ENCODE measurements at places on chromosomes 11 and 22.

DNA sequence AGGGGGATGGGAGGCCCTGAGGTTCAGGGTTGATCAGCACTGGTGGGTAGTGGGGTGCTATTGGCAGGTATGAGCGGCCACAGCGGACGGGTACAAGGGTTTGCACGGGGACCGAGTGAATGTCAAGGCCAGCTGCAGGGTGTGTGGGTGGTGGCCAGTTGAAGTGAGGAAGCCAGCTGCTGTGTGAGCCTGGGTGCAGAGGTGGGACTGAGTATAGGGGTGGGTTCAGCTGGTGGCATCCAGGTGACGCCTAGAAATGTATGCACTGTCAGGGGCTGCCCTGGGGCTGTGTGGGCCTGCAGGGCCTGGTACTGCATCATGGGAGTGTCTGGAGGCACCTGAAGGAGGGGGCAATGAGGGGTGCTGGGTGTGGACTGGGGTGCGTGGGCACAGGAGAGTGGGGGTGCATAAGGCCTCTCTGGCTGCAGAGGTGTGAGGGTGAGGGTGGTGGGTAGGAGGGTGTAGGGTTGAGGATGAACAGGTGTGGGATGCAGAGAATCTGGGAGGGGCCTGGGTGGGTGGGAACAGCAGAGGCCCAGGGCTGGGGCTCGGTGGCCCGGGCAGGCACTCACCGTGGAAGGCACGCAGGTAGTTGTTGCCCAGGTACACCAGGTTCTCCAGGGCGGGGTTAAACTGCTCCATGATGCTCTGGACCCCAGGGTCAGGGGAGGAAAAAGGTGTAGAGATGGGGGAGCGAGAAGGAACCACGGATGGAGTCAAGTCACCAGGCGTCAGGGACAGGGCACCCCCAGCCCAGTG is 1.7 kb downstream of the BAIAP2L2 start:
- DNase-seq, result no peak

DNA sequence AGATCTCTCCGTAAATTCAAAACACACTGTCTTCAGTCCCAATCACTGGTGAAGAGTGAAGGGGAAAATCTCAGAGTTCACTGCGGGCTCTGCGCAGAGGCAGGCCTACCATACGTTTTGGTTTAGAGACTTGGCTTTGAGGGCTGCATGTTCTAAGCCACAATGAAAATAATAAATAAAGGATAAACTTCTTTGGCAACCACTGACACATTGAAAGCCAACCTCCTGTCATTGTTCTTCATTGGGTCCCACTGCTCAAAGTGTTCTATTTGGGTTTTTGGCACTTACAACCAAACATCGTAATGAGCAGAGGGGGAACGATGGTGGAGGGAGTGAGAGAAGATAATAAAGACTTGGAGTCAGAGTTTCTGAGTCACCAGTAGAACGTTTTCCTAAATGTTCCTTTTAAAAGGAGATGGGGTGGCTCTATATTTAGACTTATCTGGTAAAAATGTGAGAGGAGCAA is 472.9 kb downstream of the SOX6 start:
- DNase-seq, result no peak

- no peak for DNase-seq
Measured at GRCh38 chr11:25449091-25449490, 882.8 kb upstream of the ANO3 start.

- no peak for DNase-seq
Measured at GRCh38 chr11:9905501-9905951, 241.6 kb downstream of the SWAP70 start.

DNA sequence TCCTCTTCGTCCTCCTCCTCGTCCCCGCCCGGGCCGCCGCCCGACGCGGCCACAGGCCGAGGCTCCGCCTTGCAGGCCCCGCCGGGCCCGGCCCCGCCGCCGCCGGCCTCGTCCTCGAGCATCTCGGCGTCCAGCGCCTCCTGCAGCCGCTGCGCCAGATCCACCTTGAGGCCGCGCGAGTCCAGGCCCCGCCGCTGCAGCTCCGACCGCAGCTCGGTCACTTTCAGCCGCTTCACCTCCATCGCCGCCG is 417 bp downstream of the HNRNPUL2 start:
- no peak for DNase-seq

GRCh38 chr11:106152824-106153223 is 75.4 kb downstream of the AASDHPPT start:
- no peak for DNase-seq

- DNase-seq, result no peak
Measured at GRCh38 chr11:116071241-116071640, 567.0 kb upstream of the CADM1 start.

GRCh38 chr11:113034576-113034975 is 73.4 kb downstream of the NCAM1 start:
- DNase-seq, result no peak

DNA sequence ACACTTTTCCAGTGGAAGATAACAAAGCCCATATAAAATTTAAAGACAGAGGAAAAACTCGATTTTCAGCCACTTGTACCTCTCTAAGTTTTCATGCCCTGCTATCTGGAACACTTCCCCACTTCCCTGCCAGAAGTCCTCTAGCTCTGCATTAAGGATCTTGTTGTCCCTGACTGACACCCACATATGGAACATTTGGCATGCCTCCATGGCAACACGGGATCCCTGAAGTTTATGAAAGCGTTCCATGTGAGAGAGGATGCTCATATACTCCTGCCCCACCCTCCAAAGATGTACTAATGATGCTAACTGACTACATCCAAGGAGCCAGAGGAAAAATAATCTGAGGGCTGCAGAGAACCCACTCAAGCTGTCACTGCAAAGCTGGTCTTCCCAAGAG is 8.8 kb upstream of the C11orf91 start:
- no peak for DNase-seq

DNA sequence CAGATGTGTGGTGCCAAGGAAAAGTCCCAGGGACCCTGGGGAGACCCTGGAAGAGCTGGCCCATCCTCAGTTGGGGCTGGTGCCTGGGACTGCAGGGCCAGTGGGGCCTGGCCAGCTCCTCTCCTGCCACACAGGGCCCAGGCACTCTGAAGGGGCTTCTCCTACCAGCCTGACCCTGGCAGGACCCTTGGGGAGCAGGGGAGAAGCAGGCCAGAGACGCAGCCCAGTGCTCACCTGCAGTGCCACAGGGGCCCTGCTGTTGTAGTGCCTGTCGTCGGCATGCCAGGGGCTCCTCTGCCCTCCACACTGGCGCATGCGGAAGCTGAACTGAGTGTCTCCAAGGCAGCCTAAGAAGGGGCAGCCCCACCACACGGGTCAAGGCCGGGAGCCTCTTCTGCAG is 9.1 kb downstream of the DENND6B start:
- DNase-seq, result no peak

GRCh38 chr22:48104102-48104738 is 1341.8 kb downstream of the TBC1D22A start:
- no peak for DNase-seq

GRCh38 chr11:64865286-64866172 is 12.9 kb downstream of the EHD1 start:
- DNase-seq, result no peak

DNA sequence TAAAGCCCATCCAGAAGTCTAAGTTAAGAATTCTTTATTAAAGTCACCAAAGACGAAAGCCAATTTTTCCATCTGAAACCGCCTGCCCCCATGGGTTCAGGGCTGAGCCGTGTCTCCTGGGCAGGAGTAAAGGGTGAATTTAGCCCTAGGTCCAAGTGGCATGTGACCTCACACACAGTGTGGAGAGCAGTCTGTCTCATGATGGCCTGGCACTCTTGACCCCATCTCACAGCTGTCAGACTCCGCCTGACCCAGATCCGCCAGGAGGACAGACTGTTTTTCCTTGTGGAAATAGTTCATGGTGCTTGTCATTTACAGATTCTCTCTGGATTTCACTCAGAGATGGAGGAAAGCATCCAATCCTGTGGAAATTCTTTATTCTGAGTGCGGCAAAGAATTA is 109.7 kb downstream of the GALNT18 start:
- DNase-seq, result no peak

- DNase-seq, result no peak
Measured at GRCh38 chr11:104997288-104997687, 25.7 kb downstream of the CASP5 start.

DNA sequence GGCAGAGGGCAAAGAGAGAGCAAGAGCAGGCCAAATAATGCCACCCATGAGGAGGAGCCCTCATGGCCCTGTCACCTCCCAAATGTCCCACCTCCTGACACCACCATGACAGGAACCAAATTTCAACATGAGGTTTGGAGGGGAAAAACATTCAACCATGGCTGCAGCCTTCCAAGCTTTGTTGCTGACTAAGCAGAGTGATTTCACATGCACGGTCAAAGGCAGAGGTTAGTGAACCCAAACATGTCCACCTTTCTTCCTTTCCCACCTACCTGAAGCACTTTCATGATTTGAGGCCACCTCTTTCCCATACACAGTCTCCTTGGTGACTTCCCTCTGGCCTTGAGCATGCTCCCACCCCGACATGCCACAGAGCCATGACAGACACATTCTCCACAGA is 89.7 kb downstream of the C11orf91 start:
- DNase-seq, result no peak

GRCh38 chr11:43984519-43985385 is 42.3 kb downstream of the C11orf96 start:
- DNase-seq, result no peak

DNA sequence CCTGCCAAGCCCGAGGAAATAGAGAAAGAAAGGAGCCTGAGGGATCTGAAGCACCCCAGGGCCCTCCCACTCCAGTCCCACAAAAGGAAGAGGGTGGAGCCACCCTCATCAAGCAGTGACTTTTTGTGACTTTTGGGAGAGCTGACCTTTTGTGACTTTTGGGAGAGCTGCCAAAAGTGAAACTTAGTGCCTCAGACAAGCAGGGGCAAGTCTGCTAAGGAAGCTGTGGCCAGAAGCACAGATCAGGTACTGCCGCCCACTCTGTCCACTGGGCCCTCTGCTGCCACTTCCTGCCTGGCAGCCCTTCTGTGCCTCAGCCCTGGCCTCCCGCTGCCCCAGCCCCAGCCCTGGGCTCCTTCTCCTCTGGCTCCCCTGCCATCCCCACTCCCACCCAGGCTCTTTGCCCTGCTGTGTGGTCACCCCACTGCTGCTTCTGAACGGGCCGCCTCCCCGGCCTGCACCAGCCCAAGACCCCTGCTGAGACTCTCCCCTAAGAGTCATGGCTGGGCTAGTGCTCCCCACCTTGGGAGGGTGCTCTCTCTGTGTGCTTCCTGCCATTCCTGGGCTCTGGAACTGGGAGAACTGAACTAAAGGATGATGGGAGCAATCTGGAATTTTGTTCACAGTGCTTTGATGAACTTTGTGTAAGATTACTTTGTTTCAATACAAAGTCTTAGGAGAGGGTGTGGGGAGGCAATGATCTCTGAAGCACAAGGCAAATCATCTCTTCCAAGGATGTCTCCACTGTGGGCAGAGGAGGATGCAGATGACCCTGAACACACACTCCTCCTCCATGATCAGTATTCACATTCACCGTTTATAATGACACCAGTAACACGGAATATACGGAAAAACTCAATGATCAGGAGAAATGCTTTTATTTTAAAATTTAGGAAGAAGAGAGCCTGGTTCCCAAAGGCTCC is at the start of gene APOBEC3H:
APOBEC3H (plus strand) TSS at position 147 of the 923 bp plus-strand sequence. CDS start 3,035 bp downstream, outside the sequence.
- no peak for DNase-seq

DNA sequence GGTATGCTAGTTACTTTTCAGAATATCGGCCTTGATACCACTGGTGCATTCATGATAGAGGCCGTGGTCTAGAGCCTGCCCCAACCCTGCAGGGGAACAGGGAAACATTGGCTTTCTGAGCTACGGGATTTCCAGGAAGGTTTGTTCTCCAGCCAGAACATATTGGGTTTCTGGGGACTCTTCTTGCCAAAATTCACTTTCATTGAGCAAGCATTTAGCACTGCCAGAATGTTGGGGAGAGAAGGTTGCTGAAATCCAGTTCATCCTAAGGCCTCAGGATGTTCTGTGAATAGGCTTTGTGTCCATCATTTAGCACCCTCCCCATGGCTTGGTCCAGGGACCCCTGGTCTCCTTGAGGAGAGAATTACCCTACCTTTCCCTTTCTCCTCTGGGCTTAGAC is 36.7 kb downstream of the DRG1 start:
- no peak for DNase-seq

- no peak for DNase-seq
Measured at GRCh38 chr22:37697538-37697835, 639 bp downstream of the TRIOBP start.

- DNase-seq, result no peak
Measured at GRCh38 chr11:134252346-134253187, 585 bp downstream of the THYN1 start.

All from stimulated activated CD4-positive, alpha-beta T cell treated with anti-CD3 and anti-CD28 coated beads, TNF-alpha, amount 100 ng/mL, for 1 hour (primary cell).